Ovary (tissue), 10 donors: ENCODE measurements at places on chromosomes 3 and 15. TPM values are rescaled to one million over a fixed set of nuclear protein-coding genes. Genes with fewer than 3 reads are reported as not detected.

The SERF2 gene
- polyA plus RNA-seq: 981 TPM

The TMA7 gene
- 350 TPM for polyA plus RNA-seq

The NMD3 gene
- polyA plus RNA-seq: 25.9 TPM

The CHRNA7 gene
- 1.9 TPM for polyA plus RNA-seq
